Epithelial cell of alveolus of lung (primary cell): ENCODE measurements at places on chromosomes 3 and 15. TPM values are rescaled to one million over a fixed set of nuclear protein-coding genes. Genes with fewer than 3 reads are reported as not detected.

The PPP1R14D gene
- not detected in 2 replicates for total RNA-seq

The LRRC2 gene
- total RNA-seq, result 0.65 and 2.2 TPM in 2 replicates

The FAM174B gene
- 0.16 and 2.1 TPM in 2 replicates for total RNA-seq

The TFRC gene
- total RNA-seq, result 40.2 and 153 TPM in 2 replicates

The SI gene
- total RNA-seq, result not detected in 2 replicates

The LYZL4 gene
- total RNA-seq, result not detected in 2 replicates

The DLEC1 gene
- 0.13 TPM in 1 of 2 replicates, not detected in the other for total RNA-seq

The DLL4 gene
- 0.88 and 3.1 TPM in 2 replicates for total RNA-seq

The CCDC39 gene
- total RNA-seq, result not detected in 2 replicates

The PLSCR4 gene
- total RNA-seq, result 20.6 and 44.7 TPM in 2 replicates

The BCHE gene
- 28.6 and 30.5 TPM in 2 replicates for total RNA-seq

The CPOX gene
- 23.0 and 32.3 TPM in 2 replicates for total RNA-seq

The IL5RA gene
- not detected in 2 replicates for total RNA-seq

The CPN2 gene
- not detected in 2 replicates for total RNA-seq

The SELENOS gene
- total RNA-seq, result 56.3 and 105 TPM in 2 replicates

The RETNLB gene
- not detected in 2 replicates for total RNA-seq

The EFL1 gene
- 7.5 and 15.0 TPM in 2 replicates for total RNA-seq

The ASB7 gene
- total RNA-seq, result 8.7 and 14.2 TPM in 2 replicates
